ENCODE measurements at places on chromosomes 5 and 9. TPM values are rescaled to one million over a fixed set of nuclear protein-coding genes. Genes with fewer than 3 reads are reported as not detected.

ZNF618 gene
- 29.6 TPM for total RNA-seq

SLCO4C1 gene
- total RNA-seq = 0.22 TPM

GRCh38 chr5:179509845-179510244, 40.5 kb upstream of the RUFY1 start:
- no peak for DNase-seq
- no peaks in the 10 kb centered on the region for H3K36me3 ChIP-seq
- H3K27ac ChIP-seq = no peak overlapping the region
- H3K4me1 ChIP-seq = no peaks in the 10 kb centered on the region
- no peak overlapping the region for H3K4me3 ChIP-seq

DNA sequence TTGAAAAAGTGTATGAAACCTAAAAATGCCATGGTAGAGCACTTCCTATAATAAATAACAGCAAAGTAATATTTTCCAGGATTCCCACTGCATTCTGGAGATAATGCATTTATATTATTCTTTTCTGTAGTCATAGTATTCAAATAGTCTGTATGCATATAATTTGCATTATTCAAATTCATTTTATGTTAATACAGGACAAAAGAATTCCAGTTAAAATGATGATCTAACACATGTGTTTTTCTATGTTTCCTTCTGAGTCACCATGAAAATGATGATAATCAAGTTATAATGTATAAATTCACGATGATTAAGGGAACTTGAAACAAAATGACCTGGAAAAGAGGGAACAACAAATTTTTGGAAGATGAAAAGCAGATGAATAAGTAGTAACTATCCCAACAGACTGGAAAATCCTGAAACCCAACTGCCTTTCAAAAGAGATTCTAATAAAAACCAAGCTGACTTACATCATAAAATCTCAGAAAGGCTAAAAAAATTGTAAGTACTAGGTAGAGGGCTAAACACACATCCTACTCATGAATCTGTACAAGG, 358.6 kb upstream of the PAPPA start:
- H3K4me1 ChIP-seq = no peaks in the 10 kb centered on the region
- H3K27me3 ChIP-seq = no peaks in the 10 kb centered on the region
- H3K27ac ChIP-seq = no peak overlapping the region
- no peak for DNase-seq

DNA sequence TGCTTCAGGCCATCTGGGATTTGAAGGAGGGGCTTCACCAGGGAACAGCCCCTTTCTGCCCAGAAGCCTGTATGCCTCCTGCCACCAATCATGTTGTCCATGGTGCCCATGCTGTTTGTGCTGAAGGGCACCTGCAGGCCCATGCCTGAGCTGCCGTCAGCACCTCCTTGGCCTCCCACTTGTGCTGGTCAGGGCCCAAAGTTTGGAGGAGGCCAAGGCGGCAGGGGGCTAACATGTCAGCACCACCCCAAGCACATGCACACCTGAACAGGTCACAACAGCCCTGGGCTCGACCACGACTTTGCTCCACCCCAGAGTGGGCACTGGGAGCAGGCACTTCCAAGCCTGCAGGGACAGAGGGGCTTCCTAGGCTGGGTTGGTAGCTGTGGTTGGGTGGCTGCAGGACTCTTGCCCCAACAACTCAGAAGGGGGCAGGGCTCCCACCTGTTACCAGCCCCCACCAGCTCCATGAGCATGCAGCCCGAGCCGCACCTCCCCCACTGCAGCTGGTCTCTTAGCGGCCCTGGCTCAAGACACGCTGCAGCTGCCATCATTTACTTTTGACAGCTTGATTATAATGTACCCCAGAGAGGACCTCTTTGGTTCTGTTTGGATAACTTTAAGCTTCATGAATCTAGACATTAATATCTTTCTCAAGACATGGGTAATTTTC, 19.8 kb upstream of the NFIL3 start:
- no peaks in the 10 kb centered on the region for H3K4me1 ChIP-seq
- no peaks in the 10 kb centered on the region for H3K27me3 ChIP-seq
- H3K4me3 ChIP-seq = no peak overlapping the region
- DNase-seq = no peak
- H3K36me3 ChIP-seq = no peaks in the 10 kb centered on the region

GRCh38 chr5:103523319-103523718, 39.3 kb downstream of the NUDT12 start:
- no peak overlapping the region for H3K4me3 ChIP-seq
- H3K27ac ChIP-seq = no peak overlapping the region
- peaks cover 4% of the 10 kb centered on the region for H3K4me1 ChIP-seq
- DNase-seq = no peak

All from astrocyte (in vitro differentiated cells and primary cell).